ENCODE measurements at places on chromosomes 11 and 22.
A peak's percentile ranks its signal among the peaks of the same experiment; 100 is the strongest.

DNA sequence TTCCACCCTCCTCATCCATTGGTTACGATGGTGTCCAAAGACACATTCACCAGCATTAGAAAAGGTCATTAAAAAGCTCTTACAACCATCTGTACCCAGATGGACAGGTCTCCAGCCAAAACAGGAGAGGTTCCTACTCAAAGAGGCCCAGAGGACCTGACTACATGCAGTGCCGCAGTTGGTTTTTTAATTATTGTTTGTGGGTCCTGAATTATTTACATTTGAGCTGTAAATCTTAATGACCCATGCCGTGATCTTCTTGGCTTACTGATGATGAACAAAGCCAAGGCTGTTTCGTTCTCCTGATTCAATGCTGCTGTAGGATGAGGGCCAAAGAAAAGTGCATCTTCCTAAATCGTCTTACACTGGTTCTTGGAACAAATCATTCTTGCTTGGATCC is 83.7 kb downstream of the CADM1 start:
- no peak for DNase-seq

DNA sequence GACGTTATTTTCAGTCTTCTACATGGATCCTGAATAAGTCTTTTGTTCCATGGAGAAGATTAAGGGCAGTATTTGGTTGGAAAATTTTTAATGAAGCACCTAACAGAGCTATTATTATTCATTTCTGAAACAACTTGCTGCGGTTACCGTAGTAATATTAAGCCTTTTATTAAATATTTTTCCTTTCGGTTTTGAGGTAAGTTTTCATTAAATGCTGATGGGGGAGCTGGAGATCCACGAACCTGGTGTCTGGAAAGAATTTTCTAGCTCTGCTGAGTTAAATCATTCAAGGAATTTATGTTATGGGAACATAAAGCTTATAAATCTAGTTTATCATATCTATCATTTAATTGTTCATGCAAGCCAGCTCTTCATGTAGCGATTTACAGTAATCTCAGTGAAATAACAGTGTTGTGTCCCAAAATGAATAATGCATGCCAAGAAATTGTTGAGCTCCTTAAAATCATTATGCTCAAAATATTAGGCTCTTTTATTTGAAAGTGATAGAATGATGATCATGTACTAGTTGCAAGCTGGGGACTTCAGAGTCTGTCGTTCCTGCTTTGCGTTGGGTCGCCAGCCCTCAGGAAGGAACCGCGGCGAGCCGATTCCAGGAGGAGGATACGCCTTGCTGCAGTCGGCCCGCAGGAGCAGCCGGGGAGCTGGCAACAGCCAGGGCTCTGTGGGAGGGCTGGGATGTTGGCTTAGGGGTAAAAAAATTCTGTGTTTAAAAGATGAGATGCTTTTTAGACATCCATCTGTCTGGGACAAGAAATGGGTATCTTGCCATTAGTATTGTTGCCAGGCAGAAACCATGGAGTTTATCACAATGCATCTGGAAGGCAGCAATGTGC is 83.1 kb downstream of the TBC1D22A start:
- DNase-seq = no peak

- no peak for DNase-seq
These were observed 49.6 kb upstream of the ALKBH3 start for GRCh38 chr11:43830928-43831440.

GRCh38 chr22:23382428-23383218 is 197.5 kb downstream of the IGLL1 start:
- no peak for DNase-seq

GRCh38 chr11:62324731-62325556 is 12.3 kb upstream of the ASRGL1 start:
- DNase-seq = peak; percentile 70

DNA sequence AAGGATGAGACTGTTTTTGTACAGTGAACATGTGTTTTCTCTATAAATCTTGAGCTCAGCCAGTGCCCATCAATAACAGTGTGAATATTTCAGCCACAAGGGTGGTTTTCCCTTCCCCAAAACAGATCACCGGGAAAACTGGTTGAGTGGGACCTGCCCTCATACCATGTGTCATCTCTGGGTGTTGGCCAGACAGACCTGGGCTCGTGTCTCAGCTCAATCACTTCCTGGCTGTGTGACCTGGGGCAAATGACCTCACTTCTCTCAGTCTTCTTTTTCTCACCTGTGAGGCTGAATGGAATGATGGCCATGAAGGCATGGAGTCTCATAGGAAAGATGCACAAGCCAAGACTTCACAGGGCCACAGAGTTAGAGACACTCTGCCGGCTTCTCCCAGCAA is 74.7 kb downstream of the COMMD9 start:
- DNase-seq = no peak

Measured in GM20000 (cell line).